ENCODE measurements at places on chromosomes 2 and 18.
A peak's percentile ranks its signal among the peaks of the same experiment; 100 is the strongest.

DNA sequence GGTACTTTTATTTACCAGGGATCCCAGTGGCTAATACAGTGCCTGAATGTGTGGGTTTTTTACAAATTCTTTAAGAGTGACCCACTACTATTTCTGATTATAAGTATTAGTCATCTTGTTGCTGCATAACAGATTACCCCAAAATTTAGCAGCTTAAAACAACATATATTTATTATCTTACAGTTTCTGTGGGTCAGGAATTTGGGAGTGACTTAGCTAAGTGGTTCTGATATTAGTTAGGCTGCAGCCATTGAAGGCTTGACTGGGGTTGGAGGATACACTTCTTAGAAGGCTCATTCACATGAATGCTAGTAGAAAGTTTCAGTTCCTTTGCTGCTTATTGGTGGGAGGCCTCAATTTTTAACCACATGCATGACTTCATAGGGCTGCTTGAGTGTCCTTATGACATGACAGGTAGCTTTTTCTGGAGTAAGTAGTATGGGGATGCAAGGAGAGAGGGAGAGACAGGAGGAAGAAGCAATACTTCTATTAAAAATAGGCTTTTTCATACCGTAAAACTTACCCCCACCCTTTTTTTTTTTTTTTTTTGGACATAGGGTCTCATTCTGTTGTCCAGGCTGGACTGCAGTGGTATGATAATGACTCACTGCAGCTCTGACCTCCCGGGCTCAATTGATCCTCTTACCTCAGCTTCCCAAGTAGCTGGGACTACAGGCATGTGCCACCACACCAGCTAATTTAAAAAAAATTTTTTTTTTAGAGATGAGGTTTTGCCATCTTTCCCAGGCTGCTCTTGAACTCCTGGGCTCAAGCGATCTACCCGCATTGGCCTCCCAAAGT is 13.3 kb upstream of the POLE4 start:
- DNase-seq: no peak

GRCh38 chr2:120511536-120511935 is 165.6 kb downstream of the INHBB start:
- no peak for DNase-seq

GRCh38 chr2:38147333-38148121 is 71.6 kb upstream of the CYP1B1 start:
- DNase-seq: no peak

- peak; percentile 70 for DNase-seq
Measured at GRCh38 chr2:177466337-177467195, 74.0 kb downstream of the AGPS start.

- no peak for DNase-seq
Measured at GRCh38 chr2:176764921-176765320, 447.7 kb upstream of the HNRNPA3 start.

DNA sequence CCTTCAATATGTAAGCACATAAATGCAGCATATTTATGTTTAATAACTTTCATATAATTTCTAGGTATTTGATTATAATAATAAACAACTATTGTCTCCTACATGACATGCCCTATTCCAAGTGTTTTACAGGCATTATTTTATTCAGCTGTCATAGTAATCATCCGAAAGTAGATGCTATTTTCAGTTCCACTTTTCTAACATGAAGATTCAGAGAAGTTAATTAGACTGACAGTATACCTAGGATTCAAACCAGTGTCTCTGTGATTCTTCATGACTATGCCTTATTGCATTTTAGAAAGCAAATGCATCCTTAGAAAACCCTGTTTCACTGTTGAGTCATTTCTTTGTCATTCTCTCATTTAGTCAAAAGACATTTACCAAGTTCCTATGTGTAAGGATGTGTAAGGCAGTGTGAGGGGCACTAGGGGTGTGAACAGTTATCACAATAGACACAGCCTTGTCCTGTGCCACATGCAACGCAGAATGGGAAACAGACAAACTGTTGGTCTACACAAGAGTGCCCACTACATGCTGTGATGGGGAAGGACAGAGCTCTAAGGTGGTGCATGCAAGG is 79.8 kb downstream of the DTNA start:
- DNase-seq: no peak

DNA sequence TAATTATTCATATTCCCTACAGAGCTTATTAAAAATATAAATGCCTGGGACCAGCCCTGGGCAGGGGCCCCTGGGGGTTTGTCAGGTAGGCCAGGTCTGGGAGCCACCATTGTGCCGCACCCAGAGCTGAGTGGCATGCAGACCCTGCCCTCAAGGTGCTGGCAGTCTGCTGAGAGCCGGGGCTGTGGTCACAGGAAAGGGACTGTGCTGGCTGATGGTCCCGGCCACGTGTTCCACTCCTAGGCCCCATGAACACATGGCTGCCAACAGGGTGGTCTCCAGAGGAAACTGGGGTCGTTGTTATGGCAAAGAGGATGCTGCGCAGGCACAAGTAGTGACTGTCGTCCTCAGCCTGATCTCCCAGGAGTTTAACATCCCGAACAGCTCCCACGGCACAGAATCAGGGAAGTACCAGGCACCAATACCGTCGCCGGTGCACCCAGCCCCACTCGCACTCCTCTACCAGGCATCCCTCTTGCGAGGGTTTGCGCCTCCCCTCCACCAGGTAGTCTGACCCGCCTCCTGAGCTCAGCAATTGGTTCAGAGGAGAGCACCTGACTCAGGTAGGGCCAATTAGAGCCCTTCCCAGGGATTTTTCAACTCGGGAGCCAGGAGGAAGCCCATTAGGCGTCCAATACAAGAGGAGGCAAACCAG is 39.2 kb upstream of the BIN1 start:
- no peak for DNase-seq

DNA sequence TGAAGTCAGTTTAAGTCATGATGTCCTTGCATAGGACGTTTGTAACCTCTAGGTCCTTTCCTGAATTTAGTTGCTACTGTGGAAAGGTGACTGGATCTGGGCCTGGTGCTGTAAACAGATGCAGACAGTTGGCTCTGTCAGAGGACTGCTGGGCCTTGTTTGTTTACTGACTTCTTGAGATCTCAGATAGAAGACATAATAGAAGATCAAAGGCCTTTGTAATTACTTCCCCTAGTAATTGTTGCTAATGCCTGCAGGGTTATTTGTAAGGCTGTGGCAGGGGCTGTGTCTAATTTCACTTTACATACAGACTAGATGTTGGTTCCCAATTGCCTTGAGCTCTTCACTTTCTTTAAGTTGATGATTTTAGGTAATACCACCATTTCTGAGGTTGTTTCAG is 42.5 kb downstream of the LYPD6B start:
- peak; percentile 58 for DNase-seq

DNA sequence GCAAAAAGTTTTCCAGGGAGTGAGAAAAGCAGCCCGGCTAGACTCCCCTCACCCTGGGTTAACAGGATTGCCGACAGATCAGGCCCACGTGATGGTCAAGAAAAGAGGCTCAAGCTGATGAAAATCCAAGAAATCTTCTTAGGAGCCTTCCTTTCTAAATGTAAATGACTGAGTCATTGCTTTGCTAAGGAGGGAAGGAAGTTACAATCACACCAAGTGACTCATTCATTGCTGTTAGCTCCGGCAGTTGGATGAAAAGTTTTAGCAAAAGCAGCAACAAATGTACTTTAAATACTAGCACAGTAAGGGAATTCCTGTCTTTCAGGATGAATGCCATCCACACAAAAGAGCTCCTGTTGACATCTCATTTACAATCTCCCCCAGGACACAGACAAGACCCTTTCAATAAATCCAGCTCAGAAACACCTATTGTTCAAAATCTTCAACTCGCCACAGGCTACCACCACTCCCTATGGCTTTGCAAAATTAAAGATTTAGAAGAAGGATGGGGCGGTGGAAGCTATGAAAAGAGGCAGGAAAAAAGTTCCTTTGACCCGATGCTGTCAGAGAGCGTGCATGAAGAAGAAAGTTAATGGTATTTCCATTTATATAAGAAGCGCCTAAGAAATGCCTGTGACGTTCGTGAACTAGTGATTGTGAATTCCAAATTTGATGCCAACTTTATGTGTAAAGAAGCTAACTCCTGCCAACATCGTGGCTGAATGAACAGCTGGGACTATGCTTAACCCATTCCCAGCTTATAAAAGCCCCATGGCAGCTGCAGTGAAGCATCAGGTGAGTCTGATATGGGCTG is 153.7 kb downstream of the TGIF1 start:
- peak; percentile 82 for DNase-seq

DNA sequence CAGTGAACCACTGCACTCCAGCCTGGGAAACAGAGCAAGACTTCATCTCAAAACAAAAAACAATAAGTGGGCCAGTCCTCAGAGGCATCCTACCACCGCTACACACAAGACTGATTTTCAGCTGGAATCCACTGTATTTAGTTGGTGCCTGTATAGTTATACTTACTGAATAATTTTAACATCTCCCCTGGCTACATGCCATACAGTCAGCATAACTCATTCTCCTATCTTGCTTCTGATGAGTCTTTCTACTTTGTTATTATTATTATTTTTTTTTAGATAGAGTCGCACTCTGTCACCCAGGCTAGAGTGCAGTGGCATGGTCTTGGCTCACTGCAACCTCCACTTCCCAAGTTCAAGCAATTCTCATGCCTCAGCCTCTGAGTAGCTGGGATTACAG is 19.9 kb upstream of the CAB39 start:
- no peak for DNase-seq

- no peak for DNase-seq
Measured at GRCh38 chr2:67445652-67446268, 48.6 kb downstream of the ETAA1 start.

- DNase-seq: no peak
Measured at GRCh38 chr2:126986631-126987187, 88.0 kb downstream of the TEX51 start.

DNA sequence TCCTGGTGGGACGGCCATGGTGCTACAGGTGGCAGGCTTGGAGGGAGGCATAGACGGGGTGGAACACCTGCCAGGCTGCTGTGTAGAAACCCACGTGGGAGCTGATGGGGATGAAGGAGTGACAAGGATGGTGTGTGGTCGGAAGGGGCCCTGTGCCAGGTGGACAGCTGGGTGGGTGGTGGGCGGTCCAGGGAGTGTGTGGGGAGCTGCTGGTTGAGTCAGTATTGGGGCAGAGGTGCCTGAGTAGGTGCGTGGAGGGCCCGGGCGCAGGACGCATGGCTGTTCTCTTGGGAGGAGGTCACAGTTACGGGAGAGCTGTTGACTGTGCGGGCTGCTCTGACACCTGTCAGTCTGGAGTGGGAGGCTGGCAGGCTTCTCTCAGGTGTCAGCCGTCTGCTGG is 12.6 kb upstream of the D2HGDH start:
- DNase-seq: no peak

GRCh38 chr2:73212448-73213176 is 1.4 kb upstream of the SMYD5 start:
- DNase-seq: peak; percentile 82

DNA sequence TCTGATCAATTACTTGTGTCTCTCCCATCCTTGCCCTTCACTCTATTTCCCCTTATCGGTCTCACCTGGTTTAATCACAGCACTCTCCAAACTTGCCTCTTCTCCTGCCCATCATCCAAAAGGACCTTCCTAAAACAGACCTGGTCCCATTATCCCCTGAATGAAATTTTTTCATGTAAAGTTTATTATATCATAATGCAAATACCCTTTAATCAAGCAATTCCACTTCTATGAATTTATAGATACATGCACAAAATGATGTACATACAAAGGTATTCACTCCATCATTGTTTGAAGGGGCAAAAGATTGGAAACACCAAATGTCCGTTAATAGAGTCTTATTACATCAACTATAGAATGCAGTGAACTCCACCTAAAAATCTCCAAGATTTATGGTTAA is 88.1 kb upstream of the PKDCC start:
- DNase-seq: no peak

DNA sequence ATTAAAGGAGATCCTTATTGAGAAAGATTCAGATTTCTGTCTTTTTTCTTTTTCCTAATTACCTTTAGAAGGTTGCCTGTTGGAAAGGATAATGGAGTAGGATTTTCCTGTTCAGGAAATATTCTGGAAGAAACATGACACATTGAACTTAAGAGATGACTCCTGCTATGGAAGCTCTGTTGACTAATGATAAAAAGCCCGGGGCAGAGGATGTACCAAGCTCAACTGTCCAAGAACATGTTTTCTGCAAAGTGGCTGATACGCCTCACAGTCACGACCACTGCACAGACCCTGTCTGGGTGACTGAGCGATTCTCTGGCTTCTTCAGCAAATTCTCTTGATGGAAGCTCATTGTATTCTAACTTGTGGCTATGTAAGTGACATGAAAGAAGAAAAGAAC is 86.2 kb upstream of the THOC1 start:
- DNase-seq: no peak

GRCh38 chr2:30349691-30350090 is 97.4 kb upstream of the LCLAT1 start:
- no peak for DNase-seq

DNA sequence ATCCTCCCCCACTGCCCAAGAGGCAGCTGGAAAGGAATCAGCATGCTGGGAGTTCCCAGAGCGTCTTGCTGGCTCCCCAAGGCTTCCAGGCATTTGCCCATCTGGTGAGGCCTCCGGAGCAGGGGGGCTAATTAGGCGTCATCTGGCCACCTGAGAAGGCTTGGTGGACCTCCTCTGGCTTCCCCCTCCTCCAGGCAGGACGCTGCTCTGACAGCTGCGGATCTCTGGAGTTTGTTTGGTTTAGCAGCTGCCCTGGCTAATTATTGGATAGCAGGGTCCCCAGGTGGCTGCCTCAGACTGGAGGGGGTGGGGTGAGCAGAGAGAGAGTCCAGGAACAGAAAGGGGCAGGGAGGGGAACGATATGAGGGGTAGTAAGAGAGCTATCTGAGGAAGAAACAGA is 425.2 kb upstream of the MEX3C start:
- DNase-seq: no peak

GRCh38 chr2:73004889-73005596 is 66.5 kb downstream of the SFXN5 start:
- DNase-seq: peak; percentile 12
